T-helper 1 cell treated with Interleukin-12 subunit alpha and Interleukin-12 subunit beta and Interleukin-4 antibody, amounts not matched to agents 30 ng/mL and 1 ng/mL, for 36 hours (primary cell): ENCODE measurements at places on chromosomes 4 and X. TPM values are rescaled to one million over a fixed set of nuclear protein-coding genes. Genes with fewer than 3 reads are reported as not detected.

The IL9R gene
- total RNA-seq, result 28.9 and 33.2 TPM in 2 replicates

The TMPRSS11F gene
- not detected in 2 replicates for total RNA-seq

The RASGEF1B gene
- total RNA-seq, result 1.2 and 1.6 TPM in 2 replicates

The FGF2 gene
- total RNA-seq, result 0.96 and 1.4 TPM in 2 replicates

The RP2 gene
- 9.0 and 9.3 TPM in 2 replicates for total RNA-seq

The TMSB15A gene
- 0.54 TPM in 1 of 2 replicates, not detected in the other for total RNA-seq

The SMIM43 gene
- total RNA-seq, result 0.15 TPM in 1 of 2 replicates, not detected in the other

The SMAD1 gene
- 0.85 and 1.7 TPM in 2 replicates for total RNA-seq

The HSD17B13 gene
- 0.15 and 0.22 TPM in 2 replicates for total RNA-seq

The RAB40AL gene
- 0.34 TPM in 1 of 2 replicates, not detected in the other for total RNA-seq

The SEPSECS gene
- 15.9 and 16.8 TPM in 2 replicates for total RNA-seq

The LEF1 gene
- 207 and 215 TPM in 2 replicates for total RNA-seq

The SH3BP2 gene
- total RNA-seq, result 114 and 116 TPM in 2 replicates

The PRR32 gene
- not detected in 2 replicates for total RNA-seq

The SPON2 gene
- total RNA-seq, result 14.0 and 16.5 TPM in 2 replicates

The FGD1 gene
- total RNA-seq, result 0.07 TPM in 1 of 2 replicates, not detected in the other

The CLNK gene
- not detected in 2 replicates for total RNA-seq

The ARMCX2 gene
- 3.4 and 3.8 TPM in 2 replicates for total RNA-seq

The UGT2B17 gene
- total RNA-seq, result not detected in 2 replicates

The SMR3B gene
- not detected in 2 replicates for total RNA-seq

The GC gene
- not detected in 2 replicates for total RNA-seq

The MTMR8 gene
- 5.1 and 6.6 TPM in 2 replicates for total RNA-seq

The LIMCH1 gene
- total RNA-seq, result not detected in 2 replicates

The COL25A1 gene
- not detected in 2 replicates for total RNA-seq

The HSFX4 gene
- 0.22 TPM in 1 of 2 replicates, not detected in the other for total RNA-seq

The IGSF1 gene
- total RNA-seq, result not detected in 2 replicates

The FOXP3 gene
- total RNA-seq, result 19.9 and 20.4 TPM in 2 replicates

The TKTL1 gene
- total RNA-seq, result 1.1 and 1.5 TPM in 2 replicates

The LRCH2 gene
- not detected in 2 replicates for total RNA-seq

The COL4A6 gene
- total RNA-seq, result not detected in 2 replicates

The SHROOM4 gene
- total RNA-seq, result not detected in 2 replicates

The PGRMC2 gene
- 36.2 and 38.4 TPM in 2 replicates for total RNA-seq

The SPARCL1 gene
- total RNA-seq, result not detected in 2 replicates
